Stimulated activated CD4-positive, alpha-beta T cell treated with anti-CD3 and anti-CD28 coated beads, Interleukin-2, amount 100 ng/mL, for 48 hours (primary cell): ENCODE measurements at places on chromosomes 16 and 17.

DNA sequence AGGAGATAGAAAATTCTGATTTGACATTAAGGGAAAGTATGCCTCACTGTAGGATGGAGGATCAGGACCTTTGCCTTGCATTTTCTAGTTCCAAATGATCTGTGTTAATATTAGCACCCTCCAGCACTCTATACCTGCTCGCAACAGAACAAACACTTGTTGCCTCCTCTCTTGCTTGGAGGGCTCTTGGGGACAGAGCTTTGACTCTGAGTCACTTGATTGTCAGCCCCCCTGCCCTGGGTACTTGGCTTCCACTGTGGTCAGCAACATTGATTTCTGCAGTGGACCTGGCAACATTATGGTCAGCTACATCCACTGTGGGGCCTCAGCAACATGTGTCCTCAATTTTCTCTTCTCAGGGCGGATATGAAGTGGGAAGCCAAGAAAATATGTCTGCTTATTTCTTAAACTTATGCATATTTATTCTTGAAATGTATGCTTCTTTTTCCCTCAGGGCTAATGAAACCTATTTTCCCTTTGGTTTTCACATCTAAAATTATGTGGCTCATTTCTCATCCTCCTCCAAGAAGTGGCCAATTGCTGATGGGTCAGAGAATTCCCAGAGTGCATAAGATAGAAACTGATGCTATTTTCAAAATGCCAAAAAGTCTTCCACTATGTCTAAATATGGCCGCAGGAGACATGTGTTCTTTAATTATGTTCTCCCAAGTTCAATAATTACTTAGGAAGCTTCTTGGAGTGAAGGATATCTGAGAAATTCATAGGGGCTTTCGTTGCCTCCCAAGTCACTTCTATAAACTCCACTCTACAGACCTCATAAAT is 94.6 kb upstream of the SMIM36 start:
- no peak for DNase-seq

- DNase-seq: no peak
Measured at GRCh38 chr16:50708373-50709060, 15.1 kb downstream of the NOD2 start.

- no peak for DNase-seq
Measured at GRCh38 chr17:841313-841712, 59.2 kb downstream of the MRM3 start.

DNA sequence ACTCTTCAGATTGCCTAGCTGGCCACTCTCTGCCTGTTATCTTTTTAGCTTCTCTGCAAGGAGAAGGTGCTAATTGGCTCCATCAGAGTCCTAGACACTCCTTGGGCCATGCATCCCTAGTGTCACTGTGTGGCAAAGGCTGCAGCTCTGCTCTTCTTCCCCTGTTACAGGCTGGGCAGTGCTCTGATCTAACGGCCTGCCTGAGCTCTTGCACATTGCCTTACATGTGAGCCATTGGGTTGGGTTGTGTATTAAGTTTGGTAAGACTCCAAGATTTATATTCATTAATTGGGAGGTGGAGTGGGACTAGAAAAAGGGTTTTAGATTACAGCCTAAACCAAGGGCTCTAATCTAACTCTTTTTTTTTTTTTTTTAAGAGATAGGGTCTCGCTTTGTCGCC is 23.0 kb upstream of the SYT17 start:
- DNase-seq: no peak

- DNase-seq: no peak
Measured at GRCh38 chr17:58913971-58914769, 158.5 kb downstream of the PPM1E start.

DNA sequence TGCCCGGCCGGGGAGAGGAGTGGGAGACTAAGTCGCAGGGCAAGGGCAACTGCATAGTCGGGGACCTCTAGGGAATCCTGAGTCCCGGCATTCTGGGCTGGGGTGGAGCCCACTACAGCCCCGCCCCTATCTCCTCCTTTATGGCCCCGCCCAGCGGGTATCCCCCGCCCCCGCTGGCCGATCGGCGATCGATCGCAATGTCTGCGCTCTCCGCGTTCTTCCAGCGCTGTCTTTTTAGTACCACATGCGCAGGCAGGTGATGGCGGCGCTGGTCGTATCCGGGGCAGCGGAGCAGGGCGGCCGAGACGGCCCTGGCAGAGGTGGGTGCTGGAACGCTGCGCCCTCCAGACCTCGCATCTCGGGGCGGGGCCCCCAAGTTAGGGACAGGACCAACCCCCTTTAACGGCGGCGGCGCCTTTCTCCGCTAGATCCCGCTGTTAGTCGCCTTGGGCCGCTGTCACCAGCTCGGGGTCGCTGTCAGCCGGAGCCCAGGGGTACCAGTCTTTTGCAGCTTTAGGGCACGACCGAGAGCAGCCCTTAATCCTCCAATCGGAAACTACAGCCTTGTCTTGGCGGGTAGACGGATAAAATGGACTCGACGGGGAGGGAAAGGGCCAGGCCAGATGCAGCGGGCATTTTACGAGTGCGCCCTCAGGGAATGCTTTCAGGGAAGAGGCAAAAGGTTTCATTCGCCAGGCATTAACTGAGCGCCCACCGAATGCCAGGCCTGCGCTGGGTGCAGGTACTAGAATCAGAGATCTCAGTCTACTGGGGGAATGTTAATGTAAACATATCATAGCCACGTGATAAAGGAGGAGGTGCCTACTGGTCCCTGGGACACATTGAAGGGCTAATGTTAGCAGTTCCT is at the start of gene DPH1:
DPH1 (plus strand) TSS at position 243 of the 868 bp plus-strand sequence; CDS start at position 260, 17 bp downstream.
- DNase-seq: peak; percentile 86

DNA sequence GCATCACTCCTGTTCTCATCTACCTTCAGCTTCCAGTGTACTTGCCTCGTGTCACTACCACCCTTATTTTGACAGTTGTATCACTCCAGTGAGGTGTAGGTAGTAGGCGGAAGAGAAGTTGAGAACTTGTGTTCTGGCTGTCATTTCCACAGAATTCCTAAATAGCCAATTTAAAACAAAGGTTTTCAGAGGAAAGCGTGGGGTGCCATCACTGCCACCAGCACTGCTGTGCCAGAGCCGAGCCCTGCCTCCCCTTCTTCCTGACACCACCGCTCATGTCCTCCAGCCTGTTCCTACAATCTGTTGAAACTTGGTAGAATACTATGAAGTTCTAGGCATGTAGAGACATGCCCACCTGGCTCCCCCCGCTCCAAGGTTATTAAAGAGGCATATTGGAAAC is 215.8 kb downstream of the TANC2 start:
- DNase-seq: no peak

GRCh38 chr16:87216148-87216840 is 100.9 kb downstream of the C16orf95 start:
- no peak for DNase-seq

DNA sequence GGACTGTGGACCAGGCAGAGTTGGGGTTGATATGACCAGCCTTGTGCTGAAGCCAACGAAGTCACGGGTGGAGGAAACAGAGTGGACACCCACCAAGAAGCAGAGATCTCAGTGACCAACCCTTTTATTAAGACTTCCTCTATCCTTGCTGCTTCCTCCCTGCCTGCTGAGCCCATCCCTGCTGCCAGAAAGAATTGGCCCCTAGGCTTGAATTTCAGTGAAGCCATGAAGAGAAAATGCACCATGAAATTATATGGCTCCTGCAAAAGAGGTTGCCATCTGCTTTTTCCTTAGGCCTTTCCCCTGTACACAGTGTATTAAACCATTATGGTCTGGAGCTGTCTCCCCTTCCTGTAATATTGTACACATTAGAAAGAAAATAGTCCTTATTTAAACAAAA is 246.7 kb downstream of the HS3ST3B1 start:
- no peak for DNase-seq

DNA sequence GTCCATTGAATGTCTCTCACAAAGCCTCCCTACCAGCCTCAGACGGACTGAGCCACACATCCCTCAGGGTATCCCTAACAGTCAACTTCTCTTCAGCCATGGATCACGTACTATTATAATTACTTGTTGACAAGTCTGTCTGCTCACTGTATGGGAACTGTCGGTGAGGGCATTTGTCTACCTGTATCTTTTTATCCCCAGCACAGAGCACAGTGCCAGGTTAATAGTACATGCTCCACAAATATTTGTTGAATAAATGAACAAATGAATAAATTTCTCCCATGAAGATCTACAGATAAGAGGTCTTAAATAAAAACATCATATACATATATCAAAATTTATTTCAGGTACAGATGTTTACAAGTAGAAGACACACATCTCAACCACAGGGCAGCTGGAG is 414.0 kb downstream of the SOX9 start:
- no peak for DNase-seq

GRCh38 chr17:45722161-45722560 is 62.0 kb upstream of the CRHR1 start:
- DNase-seq: no peak

GRCh38 chr17:39595294-39595693 is 12.4 kb downstream of the NEUROD2 start:
- no peak for DNase-seq

DNA sequence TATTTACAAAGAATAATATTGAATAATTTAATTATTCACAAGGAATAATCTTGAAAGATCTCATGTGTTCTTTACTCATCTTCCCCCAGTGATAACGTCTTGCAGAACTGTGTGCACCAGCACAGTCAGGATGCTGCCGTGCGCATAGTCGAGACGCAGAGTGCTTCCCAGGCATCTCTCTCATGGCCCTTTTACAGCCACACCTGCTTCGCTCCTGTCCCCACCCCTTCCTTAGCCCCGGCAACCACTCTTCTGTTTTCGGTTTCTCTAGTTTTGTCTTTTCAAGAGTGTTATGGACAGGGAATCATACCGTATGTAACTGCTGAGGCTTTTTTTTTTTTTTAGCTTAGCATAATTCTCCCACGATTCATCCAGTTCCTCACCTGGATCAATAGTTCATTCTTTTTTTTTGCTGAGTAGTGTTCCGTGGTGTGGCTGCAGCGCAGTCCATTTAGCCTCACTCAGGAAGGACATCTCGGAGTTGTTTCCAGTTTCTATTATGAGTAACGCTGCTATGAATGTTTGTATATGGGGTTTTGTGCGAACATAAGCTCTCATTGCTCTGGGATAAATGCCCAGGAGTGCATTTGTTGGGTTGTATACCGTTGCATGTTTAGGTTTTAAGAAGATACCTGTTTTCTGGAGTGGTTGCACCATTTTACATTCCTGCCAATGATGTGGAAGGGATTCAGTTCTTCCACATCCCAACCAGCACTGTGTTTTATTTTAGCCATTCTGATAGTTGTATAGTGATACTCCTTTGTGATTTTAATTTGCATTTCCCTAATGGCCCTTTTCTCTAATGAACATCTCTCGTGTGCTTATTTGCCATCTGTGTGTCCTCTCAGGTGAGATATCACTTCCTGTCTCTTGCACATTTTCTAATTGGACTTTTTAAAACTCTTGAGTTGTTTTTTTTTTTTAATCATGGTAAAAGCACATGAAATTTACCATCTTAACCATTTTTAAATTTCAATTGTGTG is 47.6 kb downstream of the SEC14L1 start:
- no peak for DNase-seq
